DMS53 (cell line): ENCODE measurements at places on chromosomes 16 and 17.
A peak's percentile ranks its signal among the peaks of the same experiment; 100 is the strongest.

GRCh38 chr17:78821961-78822360 is 18.7 kb downstream of the USP36 start:
- DNase-seq: no peak

GRCh38 chr17:79915850-79916430 is 76.7 kb upstream of the CBX4 start:
- DNase-seq: peak; percentile 54

DNA sequence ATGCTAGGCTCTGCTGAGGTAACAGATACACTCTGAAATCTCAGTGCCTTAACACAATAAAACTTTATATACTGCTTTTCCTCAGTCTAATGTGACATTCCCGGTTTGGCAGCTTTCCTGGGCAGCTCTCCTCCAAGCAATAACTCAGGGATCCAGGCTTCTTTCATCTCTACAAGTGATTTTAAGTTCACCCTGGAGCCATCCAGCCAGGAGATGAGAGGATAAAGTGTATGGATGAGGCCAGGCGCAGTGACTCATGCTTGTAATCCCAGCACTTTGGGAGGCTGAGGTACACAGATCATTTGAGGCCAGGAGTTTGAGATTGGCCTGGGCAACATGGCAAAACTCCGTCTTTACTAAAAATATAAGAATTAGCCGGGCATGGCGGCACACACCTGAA is 147.2 kb downstream of the UTP18 start:
- no peak for DNase-seq

GRCh38 chr16:51573191-51573590 is 422.1 kb upstream of the SALL1 start:
- no peak for DNase-seq

DNA sequence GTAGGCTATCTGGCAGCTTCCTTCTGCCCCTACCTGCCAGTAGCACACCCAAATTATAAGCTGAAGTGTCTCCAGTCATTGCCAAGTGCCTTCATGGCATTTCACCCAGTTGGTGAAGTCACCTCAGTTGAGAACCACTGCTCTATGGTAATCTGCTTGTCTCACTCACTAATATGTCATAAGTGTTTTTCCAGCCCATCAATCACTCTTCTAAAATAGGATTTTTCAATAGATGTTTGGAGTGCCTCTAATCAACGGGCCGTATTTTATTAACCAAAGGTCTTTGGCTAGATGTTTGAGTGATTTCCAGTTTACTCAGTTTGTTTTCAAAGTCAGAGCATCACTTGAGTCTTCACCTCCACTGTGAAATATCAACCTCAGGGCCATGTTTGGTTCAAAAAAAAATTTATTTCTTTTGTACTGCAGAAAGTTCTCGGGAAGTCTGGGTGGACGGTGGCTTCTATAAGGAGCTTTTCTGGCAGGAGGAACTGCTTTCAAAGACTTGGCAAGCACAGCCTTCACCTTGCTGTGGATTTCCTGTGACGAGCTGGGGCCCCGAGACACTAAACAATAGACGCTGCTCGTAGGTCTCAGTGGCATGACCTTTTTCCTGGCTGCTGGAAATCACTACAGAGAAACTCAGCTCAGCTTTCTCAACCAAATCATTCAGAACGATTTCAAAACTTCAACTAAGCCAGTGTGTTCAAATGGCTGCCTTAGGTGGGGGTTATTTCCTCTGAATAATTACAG is 95.2 kb upstream of the FOXF1 start:
- no peak for DNase-seq

DNA sequence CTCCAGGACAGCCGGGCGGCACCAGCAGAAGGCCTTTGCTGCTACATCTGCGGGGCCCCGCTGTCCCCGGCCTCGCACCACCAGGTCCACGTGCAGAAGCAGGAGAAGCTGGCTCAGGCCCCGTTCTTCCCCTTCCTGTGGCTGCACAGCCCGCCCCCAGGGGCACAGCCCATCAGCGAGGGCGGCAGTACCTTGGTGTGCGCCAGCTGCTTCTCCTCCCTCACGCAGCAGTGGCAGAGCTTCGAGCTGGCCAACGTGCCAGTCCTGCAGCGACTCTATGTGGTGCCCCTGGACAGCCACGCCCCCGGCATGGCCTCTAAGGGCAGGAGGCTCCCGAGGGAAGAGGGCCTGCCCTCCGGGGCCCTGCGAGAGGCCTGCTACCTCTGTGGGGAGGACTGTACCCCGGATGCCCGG is 58.3 kb upstream of the CIBAR2 start:
- DNase-seq: no peak

DNA sequence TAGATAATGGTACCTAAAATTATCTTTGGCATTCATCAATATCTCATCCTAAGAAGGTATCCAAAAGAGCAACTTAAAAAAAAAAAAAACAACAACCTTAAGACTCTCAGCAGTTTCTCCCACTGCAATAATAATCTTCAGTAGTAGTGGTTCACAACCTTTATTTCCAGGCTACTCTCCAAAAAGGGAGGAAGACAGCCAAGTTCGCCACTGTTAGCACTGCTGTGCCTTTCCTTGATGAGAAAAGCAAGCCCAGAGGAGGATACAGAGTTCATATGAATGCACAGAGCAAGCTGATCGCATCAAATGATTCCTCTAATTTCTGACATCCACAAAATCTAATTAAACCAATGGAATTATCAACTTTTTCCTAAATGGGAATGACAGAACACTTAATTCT is 199.4 kb downstream of the AATF start:
- no peak for DNase-seq

DNA sequence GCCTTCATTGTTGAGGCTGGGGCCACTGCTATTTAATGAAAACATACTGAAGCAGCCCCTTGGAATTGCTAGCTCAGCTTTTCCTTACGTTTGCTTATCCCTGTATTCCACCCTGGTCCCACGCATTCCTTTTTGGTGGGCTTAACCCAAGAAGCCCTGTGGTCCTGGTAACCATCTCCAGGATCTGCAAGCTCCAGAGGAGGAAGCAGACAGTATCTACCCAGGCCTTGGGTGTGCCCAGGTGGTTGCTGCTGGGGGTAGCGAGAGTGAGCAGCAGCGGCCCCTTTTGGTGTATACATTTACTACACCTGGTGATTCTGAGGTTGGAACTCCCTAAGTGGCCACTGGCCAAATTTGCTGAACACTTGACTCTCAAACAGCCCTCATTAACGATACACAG is 97.7 kb downstream of the CBLN1 start:
- peak; percentile 28 for DNase-seq

DNA sequence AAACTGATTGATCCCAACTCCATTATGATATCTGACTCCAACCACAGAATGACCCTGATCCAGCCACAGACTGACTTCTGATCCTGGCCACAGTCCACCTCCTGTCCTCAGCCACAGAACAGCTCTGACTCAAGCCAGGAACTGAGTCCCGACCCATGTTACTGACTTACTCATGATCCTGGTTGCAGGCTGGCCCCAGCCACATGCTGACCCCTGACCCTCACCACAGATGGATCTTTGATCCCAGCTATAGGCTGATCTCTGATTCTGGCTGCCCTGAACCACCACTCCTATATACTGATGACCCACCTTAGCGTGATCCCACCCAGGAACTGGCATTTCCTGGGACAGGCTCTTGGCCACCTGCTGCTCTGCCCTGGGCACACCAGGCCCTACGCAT is 32.2 kb upstream of the IL21R start:
- DNase-seq: no peak

- no peak for DNase-seq
These were observed 17.8 kb downstream of the PLLP start for GRCh38 chr16:57266531-57267260.

DNA sequence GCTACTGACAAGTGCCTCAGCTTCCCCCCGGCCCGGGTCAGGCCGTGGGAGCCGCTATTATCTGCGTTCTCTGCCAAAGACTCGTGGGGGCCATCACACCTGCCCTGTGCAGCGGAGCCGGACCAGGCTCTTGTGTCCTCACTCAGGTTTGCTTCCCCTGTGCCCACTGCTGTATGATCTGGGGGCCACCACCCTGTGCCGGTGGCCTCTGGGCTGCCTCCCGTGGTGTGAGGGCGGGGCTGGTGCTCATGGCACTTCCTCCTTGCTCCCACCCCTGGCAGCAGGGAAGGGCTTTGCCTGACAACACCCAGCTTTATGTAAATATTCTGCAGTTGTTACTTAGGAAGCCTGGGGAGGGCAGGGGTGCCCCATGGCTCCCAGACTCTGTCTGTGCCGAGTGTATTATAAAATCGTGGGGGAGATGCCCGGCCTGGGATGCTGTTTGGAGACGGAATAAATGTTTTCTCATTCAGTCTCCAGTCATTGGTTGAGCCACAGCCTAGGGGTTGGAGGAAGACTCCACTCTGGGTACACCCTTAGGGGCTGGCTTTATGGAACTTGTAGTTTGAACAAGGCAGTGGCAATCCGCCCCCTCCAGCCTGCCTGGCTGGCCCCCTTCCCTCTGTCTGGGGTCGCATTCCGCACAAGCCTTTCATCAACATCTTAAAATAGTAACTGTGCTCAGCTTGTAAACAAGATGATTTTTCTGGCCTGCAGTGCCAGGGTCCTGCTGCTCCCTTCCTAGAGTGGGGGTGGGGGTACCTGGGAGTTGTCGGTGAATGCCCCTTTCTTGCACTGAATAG is 4.1 kb downstream of the SYNGR2 start:
- peak; percentile 32 for DNase-seq

DNA sequence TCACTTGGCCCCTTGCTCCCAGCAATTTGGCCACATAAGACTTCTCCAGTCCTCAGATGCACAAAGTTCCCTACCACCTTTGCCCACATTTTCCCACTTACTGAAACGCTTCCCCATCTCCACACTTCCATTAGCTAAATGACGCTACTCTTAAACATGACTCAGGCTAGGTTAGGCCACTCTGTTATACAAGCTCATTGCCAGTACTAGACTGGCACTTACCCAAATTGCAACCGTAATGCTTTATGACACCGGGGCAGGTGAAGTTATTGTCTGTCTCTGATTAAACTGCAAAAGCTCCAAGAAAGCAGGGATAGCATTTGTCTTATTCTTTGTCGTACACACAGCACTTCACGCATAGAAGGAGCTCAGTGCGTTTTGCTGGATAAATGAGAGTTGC is 29.2 kb downstream of the ASPA start:
- DNase-seq: no peak

- DNase-seq: no peak
These were observed 4.7 kb downstream of the PAFAH1B1 start for GRCh38 chr17:2598166-2598565.

DNA sequence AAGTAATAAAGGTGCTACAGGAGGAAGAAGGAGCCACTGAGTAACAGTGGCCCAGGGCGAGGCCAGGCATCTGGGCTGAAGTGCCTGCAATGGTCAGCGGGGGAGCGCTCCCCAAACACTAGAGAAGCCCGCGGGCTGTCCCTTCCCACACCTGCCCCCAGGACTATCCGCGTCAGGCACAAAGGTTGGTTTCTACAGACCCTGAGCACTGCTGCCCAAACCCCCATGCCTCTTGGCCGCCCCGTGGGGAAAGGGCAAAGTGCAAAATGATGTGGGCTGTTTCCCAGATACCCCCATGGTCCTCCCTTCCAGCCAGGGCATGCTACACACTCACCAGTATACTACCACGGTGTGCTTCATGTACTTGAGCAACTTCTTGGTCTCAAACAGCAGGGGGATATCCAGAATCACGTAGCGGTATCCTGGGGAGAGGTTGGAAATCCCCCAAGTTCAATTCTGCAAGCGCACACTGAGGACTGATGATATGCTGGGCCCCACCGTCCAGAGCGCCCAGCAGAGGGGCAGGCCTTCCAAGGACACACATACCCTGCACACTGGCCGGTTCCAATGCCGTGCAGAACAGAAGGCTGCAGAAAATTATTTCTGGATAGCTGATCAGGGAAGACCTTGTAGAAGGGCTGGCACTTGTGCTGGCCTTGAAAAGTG is 21.5 kb downstream of the DCAKD start:
- DNase-seq: no peak

GRCh38 chr16:2238838-2239675 is 2.8 kb downstream of the DNASE1L2 start:
- peak; percentile 82 for DNase-seq

DNA sequence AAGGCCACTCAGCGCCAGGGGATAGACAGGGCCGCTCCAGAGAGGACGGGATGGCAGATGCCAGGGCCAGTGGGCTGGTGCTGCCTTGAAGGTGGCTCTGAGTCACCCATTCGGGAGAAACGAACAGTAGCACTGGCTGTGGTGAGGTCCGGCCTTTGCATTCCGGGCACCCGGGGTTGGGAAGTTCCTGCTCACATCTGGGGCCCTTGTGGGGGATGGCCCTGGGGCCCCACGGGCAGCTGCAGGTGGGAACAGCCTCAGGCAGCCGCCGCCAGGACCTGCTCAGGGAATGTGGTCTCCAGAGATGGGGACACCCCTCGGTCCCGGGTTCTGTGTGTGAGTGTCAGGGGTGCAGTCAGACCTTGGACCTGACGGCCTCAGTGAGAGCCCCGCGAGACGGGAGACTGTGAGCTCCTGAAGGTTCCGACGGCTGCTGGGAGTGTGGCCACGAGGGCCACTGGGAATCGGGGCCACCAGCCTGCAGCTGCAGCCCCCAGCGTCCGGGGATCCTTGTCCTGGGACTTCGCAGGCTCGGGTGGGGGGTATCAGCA is 1.4 kb downstream of the CBFA2T3 start:
- no peak for DNase-seq

DNA sequence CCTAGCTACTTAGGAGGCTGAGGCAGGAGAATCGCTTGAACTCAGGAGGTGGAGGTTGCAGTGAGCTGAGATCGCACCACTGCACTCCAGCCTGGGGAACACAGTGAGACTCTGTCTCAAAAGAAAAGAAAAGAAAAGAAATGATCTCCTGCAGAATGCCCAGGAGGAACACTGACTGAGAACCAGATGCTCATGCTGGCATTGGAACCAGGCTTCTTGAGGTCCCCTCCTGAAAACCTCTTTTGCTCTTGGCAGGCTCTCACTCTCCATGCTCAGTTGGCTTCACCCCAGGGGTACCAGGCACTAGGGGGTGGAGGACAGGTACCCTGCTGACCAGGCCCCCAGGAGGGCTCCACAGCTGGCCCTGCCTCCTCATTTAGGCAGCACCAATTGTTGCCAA is 8.5 kb upstream of the TNFRSF17 start:
- no peak for DNase-seq

- DNase-seq: no peak
These were observed 21.2 kb downstream of the UTP6 start for GRCh38 chr17:31880311-31880710.

- DNase-seq: no peak
These were observed 120.2 kb downstream of the METRNL start for GRCh38 chr17:83199500-83200201.

DNA sequence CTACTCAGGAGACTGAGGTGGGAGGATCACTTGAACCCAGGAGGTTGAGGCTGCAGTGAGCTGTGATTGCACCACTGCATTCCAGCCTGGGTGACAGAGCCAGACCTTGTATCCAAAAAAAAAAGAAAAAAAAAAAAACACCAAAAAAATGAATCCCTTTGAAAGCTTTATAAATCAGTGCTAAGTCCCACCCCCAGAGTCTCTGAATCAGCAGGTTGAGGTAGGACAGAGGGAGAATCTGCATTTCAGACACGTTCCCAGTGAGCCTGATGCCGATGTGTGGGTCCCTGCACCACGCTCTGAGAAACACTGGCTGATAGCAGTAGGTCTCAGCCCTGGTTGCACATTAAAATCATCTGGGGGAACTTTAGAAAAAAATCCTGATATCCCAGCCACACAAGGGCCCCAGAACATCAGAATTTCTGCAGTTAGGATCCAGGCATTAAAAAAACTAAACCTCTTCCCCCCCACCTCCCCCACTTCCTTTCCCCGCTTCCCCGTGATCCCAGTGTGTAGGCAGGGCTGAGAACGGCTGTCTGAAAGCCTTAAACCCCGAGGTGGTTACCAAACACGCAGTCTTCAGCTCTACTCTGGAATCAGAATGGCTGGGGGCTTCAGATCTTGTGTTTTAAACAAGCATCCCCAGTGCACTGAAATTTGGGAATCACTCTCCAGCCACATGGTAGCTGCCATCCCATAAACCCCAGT is 27.3 kb upstream of the GPRC5B start:
- no peak for DNase-seq
